NCI-H187 treated with DMSO at 0.1 percent for 48 hours (cell line): ENCODE measurements at places on chromosomes 11 and 22.

- no peak for DNase-seq
Measured at GRCh38 chr11:73099512-73100266, 42.4 kb downstream of the FCHSD2 start.

DNA sequence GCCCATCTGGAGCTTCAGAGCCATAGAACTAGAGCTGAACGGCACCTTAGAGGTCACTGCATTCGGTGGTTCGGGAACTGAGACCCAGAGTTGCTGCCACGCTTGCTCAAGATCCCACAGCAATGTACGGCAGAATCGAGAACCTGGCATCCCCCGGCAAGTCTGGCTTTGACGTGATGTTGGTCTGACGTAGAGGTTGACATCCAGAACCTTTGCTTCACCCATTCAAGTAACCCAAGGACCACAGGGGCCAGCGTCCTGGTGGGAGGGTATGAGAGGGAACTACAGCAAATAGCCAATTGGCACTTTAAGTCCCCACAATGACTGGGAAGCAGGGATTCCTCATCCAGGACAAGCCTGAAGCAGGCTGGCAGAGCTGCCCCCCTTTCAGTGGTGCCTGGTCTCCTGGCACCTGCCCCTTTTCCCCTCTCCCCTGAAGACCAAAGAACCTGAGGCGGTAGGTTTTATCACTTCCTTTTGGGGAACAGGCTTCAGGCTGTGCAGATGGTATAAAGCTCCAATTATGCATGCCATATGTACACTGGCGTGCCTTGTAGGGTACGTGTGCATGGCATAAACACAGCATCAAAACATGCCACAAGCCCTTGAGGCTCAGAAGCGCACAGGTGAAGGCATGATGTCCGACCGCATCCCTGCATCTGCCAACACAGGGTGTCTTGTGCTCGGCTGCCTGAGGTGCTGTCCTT lies 15.3 kb upstream of the TEF start:
- no peak for DNase-seq

- no peak for DNase-seq
Measured at GRCh38 chr22:47066616-47066905, 304.1 kb downstream of the TBC1D22A start.

DNA sequence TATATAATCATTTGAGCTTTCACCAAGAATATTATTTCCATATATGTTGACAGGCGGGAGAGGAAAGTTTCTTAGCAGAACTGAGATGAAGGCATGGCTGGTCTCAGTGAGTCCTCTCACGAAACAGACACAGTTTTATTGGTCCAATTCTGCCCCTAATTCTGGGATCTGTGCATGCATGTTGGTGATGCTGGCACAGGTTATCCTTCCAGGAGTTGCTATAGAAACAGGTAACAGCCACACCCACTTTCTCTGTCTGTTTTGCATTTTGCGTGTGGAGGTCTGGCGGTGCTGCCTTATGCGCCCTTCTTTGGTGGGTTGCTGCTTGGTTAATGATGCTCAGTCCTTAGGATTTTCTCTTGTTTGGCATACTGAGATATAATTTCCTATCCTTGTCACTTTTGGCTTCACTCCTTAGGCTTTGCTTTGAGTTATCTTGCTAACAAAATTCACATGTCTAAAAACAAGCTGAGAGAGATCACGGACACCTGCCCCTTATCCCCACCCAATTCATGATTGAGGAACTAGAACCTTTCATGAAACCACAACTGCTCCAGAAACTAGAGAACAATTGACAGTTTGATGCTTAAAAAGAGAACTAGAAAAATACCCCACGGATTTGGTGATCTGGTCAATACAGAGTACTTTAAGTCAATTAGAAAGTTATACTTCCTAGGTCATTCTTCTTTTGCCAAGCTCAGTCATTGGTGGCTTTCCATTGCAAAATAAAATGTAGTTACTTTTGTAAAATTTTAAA lies 189.3 kb downstream of the FAT3 start:
- no peak for DNase-seq

DNA sequence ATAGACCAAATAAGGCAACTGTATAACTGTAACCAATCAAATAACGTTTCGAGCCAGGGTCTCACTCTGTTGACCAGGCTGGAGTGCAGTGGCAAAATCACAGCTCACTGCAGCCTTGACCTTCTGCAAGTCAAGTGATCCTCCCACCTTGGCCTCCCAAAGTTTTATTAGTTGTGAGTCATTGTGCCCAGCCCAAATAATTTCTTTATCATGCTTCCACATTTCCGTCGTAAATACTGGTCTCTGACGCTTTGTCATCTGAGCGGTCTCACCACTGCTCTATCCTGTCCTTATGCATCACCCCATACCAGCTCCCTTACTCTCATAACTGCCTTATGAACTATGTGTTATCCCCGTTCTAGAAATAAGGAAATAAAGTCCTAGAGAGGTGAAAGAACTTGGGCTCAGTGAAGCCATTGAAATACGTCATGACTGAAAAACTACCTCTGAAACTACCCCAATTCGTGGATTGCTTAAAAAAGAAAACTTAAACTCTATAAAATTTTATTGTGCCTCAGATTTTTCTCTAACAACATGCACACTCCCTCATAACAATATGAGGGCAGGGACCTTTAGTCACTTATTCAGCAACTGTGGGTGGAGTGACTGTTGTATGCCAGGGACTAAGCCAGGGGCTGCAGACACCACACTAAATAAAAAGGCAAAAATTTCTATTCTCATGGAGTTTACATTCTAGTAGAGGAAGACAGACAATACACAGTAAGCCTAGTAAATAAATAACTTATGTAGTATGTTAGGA lies 15.8 kb upstream of the RTN4RL2 start:
- no peak for DNase-seq

- DNase-seq, result no peak
Measured at GRCh38 chr11:111726301-111726713, 39.9 kb downstream of the PPP2R1B start.

- DNase-seq, result no peak
Measured at GRCh38 chr11:117851106-117851505, 25.4 kb downstream of the FXYD6 start.

DNA sequence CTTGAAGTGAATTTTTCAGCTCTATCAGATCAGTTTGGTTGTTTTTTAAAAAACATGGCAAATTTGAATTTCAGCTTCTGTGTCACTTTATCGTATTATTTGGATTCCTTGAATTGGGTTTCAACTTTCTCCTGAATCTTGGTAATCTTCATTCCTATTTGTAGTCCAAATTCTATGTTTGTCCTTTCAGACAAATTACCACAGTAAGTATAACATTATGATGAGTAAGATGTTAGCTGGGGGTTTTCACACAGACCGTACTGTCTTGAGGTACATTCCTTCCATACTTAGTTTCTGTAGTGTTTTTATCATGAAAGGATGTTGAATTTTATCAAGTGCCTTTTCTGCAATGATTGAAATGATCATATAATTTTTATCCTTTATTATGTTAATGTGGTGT lies 28.0 kb downstream of the OR5B17 start:
- no peak for DNase-seq

- DNase-seq, result no peak
Measured at GRCh38 chr22:48703265-48703941, 1124.3 kb downstream of the BRD1 start.

DNA sequence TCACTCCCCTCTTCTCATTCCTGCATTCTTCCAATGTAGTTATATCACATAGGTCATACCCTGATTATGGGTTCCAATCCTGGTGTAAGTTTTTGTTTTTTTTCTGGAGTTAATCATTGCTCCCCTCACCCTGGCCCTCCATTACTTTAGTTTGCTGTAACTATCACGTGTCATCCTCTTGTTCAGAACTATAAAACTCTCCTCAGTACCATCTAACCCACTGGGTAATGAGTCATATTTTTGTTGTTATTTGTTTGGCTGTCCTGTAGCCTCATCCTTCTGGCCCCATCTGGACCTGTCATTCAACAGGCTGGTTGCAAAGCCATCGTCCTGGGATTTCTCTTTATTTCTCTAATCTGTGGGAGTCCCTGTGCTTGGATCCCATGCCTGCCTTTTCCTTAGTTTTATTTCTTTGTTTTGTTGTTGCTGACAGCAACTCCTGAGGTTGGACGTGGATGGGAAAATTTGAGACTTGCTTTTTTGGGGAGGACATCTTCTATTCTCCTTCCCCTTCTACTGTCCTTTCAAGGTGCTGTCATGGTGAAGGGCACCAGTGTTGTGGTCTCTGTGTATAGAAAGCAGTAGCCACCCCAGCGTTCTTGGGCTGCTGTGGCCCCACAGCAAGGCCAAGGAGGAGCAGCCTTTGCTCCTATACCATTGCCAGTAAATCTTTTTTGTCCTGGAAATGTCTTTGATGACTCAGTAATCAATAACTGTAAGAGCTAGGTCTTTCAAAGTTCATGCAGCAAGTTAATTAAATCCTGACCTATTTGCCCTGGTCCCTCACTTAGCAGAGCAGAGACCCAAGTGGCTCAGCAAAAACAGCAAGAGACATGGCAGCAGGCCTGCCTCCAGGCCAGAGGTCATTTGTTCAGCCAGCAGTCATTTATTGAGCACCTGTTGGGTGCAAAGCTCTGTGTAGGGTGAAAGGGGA lies 82.5 kb downstream of the C22orf31 start:
- DNase-seq, result no peak

- no peak for DNase-seq
Measured at GRCh38 chr11:45544826-45545225, 120.6 kb downstream of the CHST1 start.

- DNase-seq, result no peak
Measured at GRCh38 chr11:7894251-7894650, 36.8 kb downstream of the OR10A6 start.

DNA sequence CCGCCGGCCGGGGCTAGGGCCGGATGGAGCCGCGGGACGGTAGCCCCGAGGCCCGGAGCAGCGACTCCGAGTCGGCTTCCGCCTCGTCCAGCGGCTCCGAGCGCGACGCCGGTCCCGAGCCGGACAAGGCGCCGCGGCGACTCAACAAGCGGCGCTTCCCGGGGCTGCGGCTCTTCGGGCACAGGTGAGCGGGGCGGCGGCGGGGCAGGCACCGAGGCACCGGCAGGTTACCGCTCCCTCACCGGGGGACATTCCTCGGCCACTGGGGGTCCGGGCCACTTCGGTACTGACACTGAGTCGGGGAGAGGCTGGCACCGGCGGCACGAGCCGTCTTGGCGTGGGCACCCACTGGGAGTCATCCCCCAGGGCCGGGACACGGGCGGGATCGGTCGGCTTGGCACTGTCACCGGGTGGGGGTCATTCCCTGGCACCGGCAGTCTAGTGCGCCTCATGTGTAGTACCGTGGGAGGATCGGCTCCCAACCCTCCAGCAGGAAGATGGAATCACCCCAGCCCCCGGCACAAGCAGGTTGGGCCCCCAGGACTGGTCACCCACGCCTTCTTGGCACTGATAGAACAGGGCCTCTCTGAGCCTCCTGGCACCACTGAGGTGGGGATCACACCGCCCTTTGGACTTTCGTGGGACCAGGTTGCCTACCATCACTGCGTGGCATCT lies 511 bp downstream of the DGKZ start:
- DNase-seq, result no peak

GRCh38 chr11:104765401-104766095 lies 132.7 kb downstream of the CASP12 start:
- DNase-seq, result no peak

- peak; percentile 6 for DNase-seq
Measured at GRCh38 chr11:125874556-125875124, 12.8 kb upstream of the HYLS1 start.

DNA sequence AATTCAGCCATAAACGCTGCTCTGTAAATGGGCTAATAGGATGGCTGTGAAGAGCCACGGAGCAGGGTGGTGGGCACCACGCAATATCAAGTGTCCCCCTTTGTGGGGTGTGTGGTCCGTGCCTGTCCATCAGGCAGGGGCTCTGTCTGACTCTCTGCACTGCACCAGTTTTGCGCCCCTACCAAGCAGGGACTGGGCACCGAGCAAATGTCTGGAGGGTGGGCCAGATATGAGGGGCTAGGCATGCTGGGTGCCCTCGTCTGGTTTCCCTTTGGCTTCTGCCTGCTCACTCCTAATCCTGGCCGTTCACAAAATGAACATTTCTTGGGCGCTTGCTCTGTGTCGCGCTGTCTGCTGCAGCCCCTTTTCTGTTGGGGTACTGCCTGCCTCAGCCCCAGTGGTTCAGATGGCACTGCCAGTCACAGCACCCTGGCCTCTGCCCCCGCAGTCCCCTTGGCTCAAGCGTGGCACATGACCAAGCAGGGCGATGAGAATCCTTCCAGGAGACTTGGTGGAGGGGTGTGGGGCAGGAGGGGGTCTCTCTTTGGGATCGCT lies 37.1 kb upstream of the CELSR1 start:
- DNase-seq, result no peak

DNA sequence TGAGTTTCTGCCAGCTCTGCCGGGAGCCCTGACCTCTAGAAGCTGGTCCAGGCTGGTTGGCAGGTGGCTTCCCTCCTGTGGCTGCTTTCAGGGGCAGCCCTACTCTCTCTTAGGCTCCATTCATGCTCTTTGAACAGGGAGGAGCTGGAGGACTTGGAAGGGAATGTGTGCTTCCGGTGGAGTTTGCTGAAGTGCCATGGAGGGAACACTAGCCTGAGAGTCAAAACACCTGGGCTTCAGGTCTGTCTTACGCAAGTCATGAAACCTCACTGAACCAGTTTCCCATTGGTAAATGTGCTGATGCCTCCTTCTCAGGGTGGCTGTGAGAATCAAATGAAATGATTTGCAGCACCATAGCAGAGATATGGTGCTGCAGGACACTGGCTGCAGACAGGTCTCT lies 224.5 kb downstream of the KIRREL3 start:
- no peak for DNase-seq

- DNase-seq, result no peak
Measured at GRCh38 chr22:24067587-24068376, 56.7 kb downstream of the CABIN1 start.

DNA sequence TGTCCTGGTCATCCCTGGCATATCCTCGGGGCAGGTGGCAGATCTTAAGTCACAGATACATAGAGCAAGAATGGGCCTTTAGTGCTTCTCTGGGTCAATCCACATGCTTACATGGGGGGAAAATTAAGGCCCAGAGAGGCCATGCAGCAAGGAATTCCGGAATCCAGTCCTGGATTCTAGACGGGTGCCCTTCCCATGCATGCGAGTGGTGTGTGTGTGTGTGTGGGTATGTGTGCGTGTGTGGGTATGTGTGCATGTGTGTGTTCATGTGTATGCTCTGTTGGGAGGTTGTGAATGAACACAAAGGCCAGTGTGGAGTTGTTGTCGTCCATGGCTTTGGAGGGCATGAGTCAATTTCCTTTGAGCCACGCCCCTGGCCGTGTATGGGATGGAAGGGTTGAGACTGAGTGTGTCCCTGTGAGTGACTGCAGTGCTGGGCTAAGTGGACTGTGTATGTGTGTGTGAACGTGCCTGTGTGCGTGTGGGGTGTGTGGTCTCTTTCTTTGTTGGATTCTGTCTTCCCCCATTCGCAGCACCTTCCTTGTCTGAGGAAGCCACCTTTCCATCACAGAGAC lies 33.4 kb upstream of the EIF3D start:
- no peak for DNase-seq

GRCh38 chr11:43579919-43580276 lies 100.6 kb upstream of the HSD17B12 start:
- DNase-seq, result no peak

- peak; percentile 25 for DNase-seq
Measured at GRCh38 chr11:27348340-27348873, 14.6 kb downstream of the CCDC34 start.

- no peak for DNase-seq
Measured at GRCh38 chr11:121225382-121225781, 67.2 kb upstream of the SC5D start.
